T follicular helper cell (primary cell): ENCODE measurements at places on chromosomes 5 and 9.

- DNase-seq: no peak
Measured at GRCh38 chr9:77779010-77779409, 130.9 kb upstream of the GNA14 start.

DNA sequence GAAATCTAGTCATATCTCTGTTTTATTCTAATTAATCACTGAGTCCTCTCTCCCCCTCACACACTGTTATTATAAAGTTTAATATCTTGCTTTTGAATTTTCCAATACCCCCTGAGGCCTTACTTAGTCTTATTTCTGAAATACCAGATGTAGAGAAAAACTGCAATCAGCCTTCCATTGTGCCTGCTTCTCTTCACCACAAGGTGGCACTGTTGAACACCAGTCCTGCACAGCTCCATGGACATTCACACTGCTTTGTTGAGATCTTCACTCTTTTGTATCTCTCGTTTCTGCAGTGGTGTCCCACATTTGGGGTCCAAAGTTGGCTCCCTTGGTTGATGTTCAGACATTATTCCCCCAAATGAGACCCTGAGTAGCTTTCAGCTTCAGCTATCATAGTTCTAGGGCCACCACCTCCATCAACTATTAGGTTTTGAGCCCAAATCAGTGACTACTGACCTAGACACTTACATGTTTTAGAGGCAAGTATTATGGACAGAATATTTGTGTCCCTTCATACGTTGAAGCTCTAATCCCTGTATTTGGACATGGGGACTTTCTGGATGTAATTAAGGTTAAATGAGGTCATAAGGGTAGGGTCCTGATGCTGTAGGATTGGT is 24.3 kb downstream of the BOD1 start:
- no peak for DNase-seq

- DNase-seq: no peak
Measured at GRCh38 chr9:137492464-137493363, 33.6 kb upstream of the NSMF start.

- DNase-seq: no peak
Measured at GRCh38 chr5:157669701-157670097, 1.6 kb upstream of the C5orf52 start.

- DNase-seq: no peak
Measured at GRCh38 chr9:81312346-81312745, 377.0 kb downstream of the TLE1 start.

GRCh38 chr5:135689506-135689905 is 110.7 kb upstream of the CXCL14 start:
- DNase-seq: no peak

GRCh38 chr9:128370367-128370751 is 815 bp upstream of the URM1 start:
- DNase-seq: no peak

GRCh38 chr9:134333234-134333873 is 7.1 kb downstream of the RXRA start:
- DNase-seq: no peak

- DNase-seq: no peak
Measured at GRCh38 chr5:56561455-56561854, 253.9 kb upstream of the MAP3K1 start.

DNA sequence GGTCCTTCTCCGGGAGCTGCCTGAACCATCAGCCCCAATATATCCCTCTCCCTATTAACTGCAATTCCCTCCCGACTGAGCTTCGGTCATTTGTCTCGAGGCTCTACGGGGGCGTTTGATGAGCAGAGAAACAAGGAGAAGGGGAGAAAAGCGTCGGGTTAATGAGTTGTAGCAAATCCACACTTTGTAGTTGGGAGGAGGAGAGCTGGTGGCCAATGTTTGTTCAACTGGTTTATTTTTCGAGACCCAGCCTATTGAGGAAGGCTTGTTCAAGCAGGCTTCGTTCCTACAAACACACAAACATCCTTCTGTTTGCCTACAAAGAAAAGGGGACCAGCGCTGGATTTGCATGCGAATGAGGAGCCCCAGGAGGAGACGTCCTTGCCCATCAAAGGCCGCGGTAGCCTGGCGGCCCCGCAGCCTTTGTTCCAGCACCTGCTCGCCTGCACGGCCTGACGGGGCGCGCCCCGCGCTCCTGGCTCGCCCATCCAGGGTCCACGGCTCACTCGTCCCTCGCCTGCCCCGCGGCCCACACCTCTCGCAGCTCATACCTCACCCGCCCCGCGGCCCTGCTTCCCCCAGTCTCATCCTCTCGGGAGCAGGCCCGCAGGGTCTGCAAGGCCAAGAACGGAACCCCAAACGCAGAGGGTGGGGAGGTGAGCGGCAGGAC is 4.6 kb downstream of the FOXD1 start:
- DNase-seq: no peak

DNA sequence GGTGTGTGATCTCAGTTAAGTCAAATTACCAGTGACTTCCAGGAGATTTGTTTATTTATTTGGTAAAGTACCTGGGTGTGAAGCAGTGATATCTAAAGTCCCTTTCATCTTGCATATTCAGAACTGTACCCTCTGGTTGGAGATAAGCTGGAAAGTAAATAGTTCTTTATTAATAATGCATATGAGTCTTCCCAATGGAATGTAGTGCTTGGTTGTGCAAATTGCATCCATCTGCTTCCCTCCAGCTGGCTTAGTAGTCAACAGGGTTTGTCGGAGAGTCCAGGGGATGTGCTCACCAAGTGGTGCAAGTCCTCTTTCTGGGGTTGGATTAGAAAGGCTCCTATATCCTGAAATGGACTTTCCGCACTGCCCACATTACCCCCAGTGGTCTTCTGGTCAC is 42.0 kb downstream of the TRPM3 start:
- no peak for DNase-seq

DNA sequence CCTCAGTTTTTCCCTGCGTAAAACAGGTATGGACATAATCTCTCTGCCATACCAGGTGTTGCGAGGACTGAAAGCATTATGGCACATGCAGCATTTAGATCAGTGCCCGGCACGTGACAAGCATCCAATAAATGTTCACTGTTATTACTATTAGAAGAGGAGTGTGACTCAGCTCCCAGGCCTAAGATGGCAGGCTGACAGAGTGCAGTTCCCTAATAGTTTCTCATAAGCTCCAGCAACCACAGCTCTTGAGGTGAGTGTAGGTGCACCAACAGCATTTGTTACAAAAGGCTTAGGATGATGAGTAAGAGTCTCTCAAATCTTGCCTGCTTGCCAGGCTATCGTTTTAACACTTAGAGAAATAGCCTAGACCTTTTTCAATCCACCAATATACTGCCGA is 28.9 kb upstream of the GLIS3 start:
- DNase-seq: no peak

- DNase-seq: no peak
Measured at GRCh38 chr9:12640016-12640587, 53.1 kb upstream of the TYRP1 start.

GRCh38 chr5:80324912-80325311 is 5.1 kb downstream of the SPZ1 start:
- no peak for DNase-seq

DNA sequence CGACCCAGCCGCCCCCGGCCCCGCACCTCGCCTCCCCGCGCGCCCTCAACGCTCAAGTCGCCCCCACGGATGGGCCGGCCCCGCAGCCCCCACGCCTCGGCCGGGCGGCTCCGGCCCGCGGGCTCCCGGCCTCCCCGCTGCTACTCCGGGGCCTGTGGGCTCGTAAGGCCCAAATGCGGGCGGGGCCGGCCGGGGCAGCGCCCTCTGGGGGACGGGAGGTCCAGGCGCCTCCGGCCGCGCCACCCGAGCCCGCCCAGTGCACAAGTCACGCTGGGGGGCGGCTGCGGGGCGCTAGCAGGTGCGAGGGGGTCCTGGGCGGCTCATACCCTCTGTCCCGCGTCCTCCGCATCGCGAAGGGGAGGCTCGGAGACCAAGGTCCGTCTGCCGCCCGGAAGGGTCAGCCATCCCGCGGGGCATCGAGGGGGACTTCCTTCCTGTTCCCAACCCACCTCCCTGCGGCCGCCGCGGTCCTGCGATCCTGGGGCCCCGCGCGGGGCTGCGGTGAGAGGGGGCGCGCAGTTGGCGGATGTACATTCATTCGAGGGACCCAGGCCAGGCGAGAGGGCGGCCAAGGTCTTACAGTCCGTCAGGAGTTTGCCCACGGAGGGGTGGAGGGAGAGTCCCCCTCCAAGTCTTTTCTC is at the start of gene CIZ1:
CIZ1 (minus strand) TSS at position 167 of the 641 bp plus-strand sequence. CDS start 715 bp downstream, outside the sequence.
- DNase-seq: peak; percentile 50

DNA sequence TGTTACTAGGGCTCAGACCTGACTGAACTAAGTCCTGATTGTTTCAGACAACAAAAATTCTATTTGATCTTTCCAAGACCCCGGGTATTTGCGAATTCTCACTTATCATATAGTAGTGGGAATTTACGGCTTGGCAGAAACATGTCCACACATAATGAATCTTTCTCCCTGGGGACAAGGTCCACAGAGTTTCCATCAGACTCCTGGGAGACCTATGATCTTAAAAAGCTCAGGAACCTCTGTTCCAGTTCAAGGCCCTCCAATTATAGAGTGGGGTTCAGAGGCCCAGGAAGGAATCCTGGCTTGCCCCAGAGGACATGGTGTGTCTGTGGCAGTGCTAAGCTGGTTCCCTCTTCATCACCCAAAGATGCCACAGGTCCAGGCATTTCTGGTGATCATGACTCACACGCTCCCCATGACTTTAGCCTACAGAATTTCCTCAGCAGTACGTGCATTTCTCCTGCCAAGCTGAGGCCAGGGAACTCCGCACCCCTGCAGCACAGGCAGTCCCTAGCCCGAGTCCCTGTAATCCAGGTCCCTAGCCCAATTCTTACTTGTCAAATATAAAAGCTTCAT is 12.6 kb downstream of the RAPGEF1 start:
- no peak for DNase-seq
